GM23248 (cell line): ENCODE measurements at places on chromosomes 2 and 18. TPM values are rescaled to one million over a fixed set of nuclear protein-coding genes. Genes with fewer than 3 reads are reported as not detected.
A peak's percentile ranks its signal among the peaks of the same experiment; 100 is the strongest.

Gene LRRC30
- not detected in 2 replicates for total RNA-seq

Gene CRYGD
- total RNA-seq = not detected in 2 replicates

Gene G6PC2
- not detected in 2 replicates for total RNA-seq

Gene SLC9A2
- total RNA-seq = not detected in 2 replicates

- no peaks in the 10 kb centered on the region for H3K36me3 ChIP-seq
- peak overlapping the region; percentile 63 for H3K4me3 ChIP-seq
- peak overlapping the region; percentile 99 for H3K27ac ChIP-seq
- DNase-seq = peak; percentile 99
These were observed 85.2 kb upstream of the NDUFV2 start for GRCh38 chr18:9017167-9017904.

GRCh38 chr18:38981389-38981788 lies 1415.8 kb upstream of the CELF4 start:
- DNase-seq = no peak
- H3K27ac ChIP-seq = no peak overlapping the region
- no peaks in the 10 kb centered on the region for H3K4me1 ChIP-seq
- no peaks in the 10 kb centered on the region for H3K36me3 ChIP-seq
- no peak overlapping the region for H3K4me3 ChIP-seq

- no peak overlapping the region for H3K27ac ChIP-seq
- no peak overlapping the region for H3K4me3 ChIP-seq
- no peaks in the 10 kb centered on the region for H3K4me1 ChIP-seq
- no peaks in the 10 kb centered on the region for H3K36me3 ChIP-seq
These were observed 243.0 kb downstream of the HDAC4 start for GRCh38 chr2:239157771-239158170.

- H3K4me1 ChIP-seq = no peaks in the 10 kb centered on the region
- DNase-seq = no peak
- no peak overlapping the region for H3K4me3 ChIP-seq
- no peaks in the 10 kb centered on the region for H3K27me3 ChIP-seq
- H3K27ac ChIP-seq = no peak overlapping the region
These were observed 274.8 kb upstream of the SLC39A10 start for GRCh38 chr2:195382186-195382585.

GRCh38 chr2:65835975-65836549 lies 403.7 kb upstream of the SPRED2 start:
- no peak overlapping the region for H3K4me3 ChIP-seq
- DNase-seq = no peak
- H3K27ac ChIP-seq = no peak overlapping the region
- no peaks in the 10 kb centered on the region for H3K4me1 ChIP-seq
- H3K36me3 ChIP-seq = no peaks in the 10 kb centered on the region

GRCh38 chr2:216490061-216490460 lies 8.6 kb upstream of the RPL37A start:
- H3K27me3 ChIP-seq = no peaks in the 10 kb centered on the region
- DNase-seq = peak; percentile 87
- peak overlapping the region; percentile 66 for H3K27ac ChIP-seq
- peak overlapping the region; percentile 40 for H3K4me3 ChIP-seq
- peaks cover 44% of the 10 kb centered on the region for H3K4me1 ChIP-seq
- no peaks in the 10 kb centered on the region for H3K36me3 ChIP-seq

DNA sequence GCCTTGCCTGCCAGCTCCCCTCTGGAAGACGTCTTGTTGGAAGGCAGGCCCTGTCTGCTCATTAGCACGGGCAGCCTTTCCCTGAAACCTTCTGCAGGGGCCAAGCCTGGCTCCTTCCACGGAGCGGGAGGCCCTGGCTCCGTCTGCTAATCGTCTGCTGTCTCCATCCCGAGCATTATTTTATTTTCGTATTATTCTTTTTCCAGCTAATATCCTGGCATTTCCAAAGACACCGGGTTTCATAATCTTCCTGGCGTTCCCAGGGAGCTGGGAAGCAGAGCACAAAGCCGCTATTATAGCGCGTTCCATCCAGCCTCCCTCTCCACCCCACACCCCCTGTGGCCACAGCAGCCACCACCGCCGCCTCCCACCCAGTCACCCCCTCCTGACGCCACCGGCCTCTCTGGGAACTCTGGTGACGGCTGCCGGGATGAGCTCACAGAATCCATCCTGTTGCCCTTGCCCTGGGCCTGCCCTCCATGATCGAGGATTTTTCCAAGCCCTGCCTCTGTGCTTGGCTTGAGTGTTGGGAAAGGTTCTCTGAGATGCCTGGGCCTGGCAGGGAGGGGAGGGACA lies 125.5 kb downstream of the DYSF start:
- H3K36me3 ChIP-seq = no peaks in the 10 kb centered on the region
- DNase-seq = peak; percentile 84

DNA sequence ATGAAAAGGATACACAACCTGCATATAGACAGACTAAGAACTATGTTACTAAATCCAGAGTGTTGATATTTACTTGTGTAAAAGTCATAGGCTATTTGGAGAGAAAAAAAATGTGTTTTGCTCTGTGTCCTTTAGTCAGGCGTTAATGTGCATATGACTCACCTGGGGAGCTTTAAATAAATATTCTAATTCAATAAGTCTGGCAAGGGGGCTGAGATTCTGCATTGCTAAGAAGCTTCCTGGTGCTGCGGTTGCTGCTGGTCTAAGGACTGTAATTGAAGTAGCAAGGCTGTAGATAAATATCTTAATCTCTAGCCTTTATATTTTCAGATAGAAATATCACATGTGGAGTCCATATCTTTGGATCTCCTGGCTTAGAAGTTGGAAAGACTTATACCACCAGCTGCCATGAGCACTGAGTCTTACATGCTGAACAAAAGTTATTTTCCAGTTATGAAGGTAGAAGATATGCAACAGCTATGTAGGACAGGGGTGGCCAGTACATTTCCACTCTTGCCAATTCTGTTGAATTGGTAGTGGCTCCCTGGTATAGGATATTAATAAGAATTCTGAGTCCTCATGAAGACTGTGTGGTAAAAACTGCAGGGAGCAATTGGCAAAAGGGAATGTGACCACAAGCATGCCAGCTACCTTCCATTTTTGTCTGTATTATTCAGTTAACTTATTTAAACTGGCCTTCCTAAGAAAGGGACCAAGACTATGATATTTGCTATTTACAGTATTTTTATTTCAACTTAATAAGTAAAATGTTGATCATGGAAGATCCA lies 4.8 kb downstream of the SPAG16 start:
- no peaks in the 10 kb centered on the region for H3K27me3 ChIP-seq
- H3K4me1 ChIP-seq = peaks cover 18% of the 10 kb centered on the region
- no peak overlapping the region for H3K4me3 ChIP-seq
- no peaks in the 10 kb centered on the region for H3K36me3 ChIP-seq
- no peak overlapping the region for H3K27ac ChIP-seq
- DNase-seq = peak; percentile 21

DNA sequence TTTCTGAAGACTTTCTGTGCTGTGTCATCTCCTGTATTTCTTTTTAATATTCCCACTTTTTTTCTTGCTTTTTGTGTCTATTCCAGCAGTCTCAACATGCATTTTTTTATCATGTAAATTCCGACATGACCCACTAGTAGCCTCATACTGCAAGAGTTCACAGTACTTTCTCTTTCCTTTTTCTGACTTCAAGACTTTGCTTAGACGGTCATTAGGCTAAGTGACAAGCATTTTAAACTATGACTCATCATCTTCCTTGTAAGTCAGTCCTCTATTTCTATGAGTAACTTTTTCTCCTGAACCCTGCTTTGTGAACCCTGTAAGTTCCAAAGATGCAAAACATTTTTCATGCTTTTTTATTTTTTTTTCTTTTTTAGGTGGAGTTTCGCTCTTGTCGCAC lies 381.2 kb downstream of the TXNL1 start:
- H3K4me1 ChIP-seq = peaks cover 8% of the 10 kb centered on the region; the same call in 1 of the 2 replicates
- no peaks in the 10 kb centered on the region for H3K36me3 ChIP-seq
- no peak overlapping the region for H3K27ac ChIP-seq
- H3K27me3 ChIP-seq = no peaks in the 10 kb centered on the region

DNA sequence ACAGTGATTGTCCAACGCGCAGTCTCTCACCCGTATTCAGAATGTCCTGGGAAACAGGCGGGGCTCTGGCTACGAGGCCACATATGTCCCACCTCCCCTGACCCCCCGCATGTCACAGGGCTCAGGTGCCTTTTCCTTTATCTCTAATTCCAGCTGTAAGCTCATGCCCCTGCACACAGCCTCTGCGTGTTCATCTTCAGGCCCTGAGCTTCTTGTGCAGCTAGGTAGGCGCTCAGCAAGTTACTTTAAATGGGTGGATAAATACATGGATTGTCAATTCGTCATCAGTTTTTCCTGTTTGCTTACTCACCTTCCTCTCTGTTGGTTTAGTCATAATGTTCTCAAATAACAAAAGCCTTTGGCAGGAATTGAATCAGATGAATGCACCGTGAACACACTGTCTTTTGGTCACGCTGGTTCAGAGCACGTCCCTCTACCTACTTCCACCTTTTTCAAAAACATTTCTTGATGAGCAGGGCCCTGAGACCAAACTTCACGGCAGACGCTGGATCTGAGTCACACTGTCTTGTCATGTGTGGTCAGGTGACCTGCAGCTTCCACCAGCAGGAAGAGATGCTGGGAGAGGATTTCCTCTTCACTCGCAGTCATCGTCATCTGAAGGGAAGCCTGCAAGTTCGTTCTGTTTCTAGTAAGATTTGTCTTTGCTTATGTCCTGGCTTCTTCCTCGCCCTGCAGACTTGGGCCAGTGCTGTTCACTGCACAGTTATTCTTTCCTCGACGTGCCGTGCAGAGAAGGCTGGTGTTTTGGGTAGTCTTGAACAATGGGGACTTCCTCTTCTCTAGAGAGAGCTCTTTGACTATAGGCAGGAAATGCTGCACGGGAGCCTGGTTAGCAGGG lies 138.1 kb downstream of the PTGR3 start:
- H3K36me3 ChIP-seq = no peaks in the 10 kb centered on the region
- peaks cover 9% of the 10 kb centered on the region for H3K4me1 ChIP-seq
- DNase-seq = peak; percentile 89
- H3K4me3 ChIP-seq = peak overlapping the region; percentile 46
- H3K27me3 ChIP-seq = no peaks in the 10 kb centered on the region

DNA sequence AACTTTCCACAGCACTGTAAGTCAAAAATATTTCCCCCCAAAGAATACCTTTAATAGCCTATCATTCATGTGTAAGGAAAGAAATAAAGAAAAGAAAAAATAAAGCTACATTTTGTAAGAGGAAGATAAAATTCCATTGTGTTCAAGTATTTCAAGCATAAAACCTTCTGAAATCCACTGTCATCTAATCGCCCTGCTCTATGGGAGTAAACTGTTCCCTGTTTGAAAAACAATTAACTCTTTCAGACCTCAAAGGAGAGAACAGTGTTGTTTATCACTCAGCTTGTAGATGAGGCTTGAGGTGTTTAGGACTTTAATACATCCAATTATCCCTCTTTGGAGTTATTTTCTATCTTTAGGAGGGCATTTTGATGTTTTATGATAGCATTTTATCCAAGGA lies 112.2 kb upstream of the REG3G start:
- no peak overlapping the region for H3K4me3 ChIP-seq
- H3K4me1 ChIP-seq = no peaks in the 10 kb centered on the region
- no peak overlapping the region for H3K27ac ChIP-seq
- H3K36me3 ChIP-seq = no peaks in the 10 kb centered on the region
- H3K27me3 ChIP-seq = no peaks in the 10 kb centered on the region
- DNase-seq = no peak

DNA sequence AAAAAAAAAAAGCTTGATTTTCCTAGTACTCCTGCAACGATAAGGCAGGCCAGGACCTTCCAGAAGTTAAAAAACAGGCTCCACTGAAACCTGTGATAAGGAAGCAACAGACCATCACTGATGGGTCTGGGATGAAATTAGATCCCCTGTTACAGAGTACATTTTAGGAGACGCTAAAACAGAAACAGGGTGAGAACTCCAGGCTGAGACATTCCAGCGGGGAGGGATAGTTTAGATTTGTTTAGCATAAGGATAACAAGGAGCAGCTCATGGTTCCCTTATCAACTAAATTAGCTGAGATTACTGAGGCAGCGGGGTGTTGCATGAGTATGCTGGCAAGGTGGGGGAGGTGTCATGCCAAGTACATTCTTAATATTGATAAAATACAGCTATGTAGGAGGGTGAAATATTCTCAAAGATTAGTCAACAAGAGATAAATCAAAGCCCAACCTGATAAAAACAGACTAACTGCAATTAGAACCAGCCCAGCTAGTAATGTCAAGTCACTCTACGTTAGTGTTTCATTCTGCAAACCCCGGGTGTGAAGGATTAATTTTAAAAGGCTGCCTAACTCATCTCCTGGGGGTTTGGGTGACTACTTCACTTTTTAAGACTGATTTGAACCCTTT lies 75.0 kb upstream of the BZW1 start:
- DNase-seq = no peak
- H3K36me3 ChIP-seq = no peaks in the 10 kb centered on the region
- no peak overlapping the region for H3K4me3 ChIP-seq
- H3K27me3 ChIP-seq = no peaks in the 10 kb centered on the region
- H3K4me1 ChIP-seq = peaks cover 5% of the 10 kb centered on the region

DNA sequence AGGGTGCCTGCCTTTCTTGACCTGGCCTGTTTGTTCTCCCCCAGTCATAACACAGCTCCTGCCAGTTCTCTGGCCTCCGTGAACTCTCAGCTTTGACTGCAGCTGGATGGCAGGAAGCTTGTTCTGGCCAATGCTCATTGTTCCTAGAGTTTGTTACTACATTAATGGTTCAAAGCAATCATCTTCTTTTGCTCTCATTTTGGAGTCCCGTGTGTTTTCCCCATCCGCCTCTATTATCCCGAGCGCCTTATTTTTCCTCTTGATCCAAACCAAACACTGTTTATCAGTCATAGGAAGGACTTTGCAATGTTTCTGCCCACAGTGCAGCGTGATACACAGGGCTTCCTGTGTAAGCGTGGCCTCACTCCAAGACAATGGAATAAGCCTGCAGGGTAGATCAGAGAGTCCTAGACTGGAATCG lies 184.3 kb upstream of the APCDD1 start:
- peaks cover 11% of the 10 kb centered on the region for H3K4me1 ChIP-seq
- no peaks in the 10 kb centered on the region for H3K36me3 ChIP-seq
- H3K27me3 ChIP-seq = no peaks in the 10 kb centered on the region
- no peak overlapping the region for H3K27ac ChIP-seq

DNA sequence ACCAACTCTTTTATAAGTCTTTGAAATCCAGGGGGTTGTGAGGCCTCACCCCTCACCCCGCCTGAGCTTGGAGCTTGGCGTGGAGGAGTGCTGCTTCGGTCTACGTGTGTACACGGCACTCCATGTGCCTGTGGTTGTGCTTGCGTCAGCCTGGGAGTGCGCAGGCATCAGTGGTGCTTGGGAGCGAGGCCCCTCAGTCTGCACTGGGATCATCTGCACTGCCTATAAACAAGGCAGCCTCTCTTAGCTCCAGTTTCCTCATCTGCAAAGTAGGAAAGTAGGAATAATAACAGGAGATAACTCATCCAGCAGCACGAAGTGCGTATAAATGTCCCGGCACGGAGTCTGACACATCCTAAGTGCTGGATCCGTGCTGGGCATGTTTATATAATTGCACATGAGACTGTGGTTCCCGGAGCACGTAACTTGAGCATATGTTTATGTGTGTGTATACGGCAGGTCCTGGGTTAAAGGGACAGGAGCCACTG lies 1.2 kb downstream of the GYPC start:
- H3K27ac ChIP-seq = peak overlapping the region; percentile 99
- H3K27me3 ChIP-seq = no peaks in the 10 kb centered on the region
- peaks cover 35% of the 10 kb centered on the region for H3K4me1 ChIP-seq
- H3K4me3 ChIP-seq = peak overlapping the region; percentile 81
